ENCODE measurements at places on chromosomes 1 and 21.

GRCh38 chr1:154553056-154554030 lies 5.1 kb downstream of the UBE2Q1 start:
- DNase-seq, result no peak

GRCh38 chr1:116679091-116679827 lies 11.7 kb upstream of the IGSF3 start:
- no peak for DNase-seq

DNA sequence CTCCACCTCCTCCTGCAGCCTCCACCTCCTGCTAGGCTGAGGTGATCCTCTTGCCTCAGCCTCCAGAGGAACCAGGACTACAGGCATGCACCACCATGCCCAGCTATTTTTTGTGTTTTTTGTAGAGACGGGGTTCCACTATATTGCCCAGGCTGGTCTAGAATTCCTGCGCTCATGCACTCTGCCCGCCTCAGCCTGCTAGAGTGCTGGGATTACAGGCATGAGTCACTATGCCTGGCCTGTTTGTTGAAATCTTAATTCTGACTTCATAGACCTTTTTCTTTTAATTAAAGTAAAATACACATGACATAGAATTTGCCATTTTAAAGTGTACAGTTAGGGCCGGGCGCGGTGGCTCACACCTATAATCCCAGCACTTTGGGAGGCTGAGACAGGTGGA lies 42.7 kb downstream of the FAAP20 start:
- DNase-seq, result no peak

GRCh38 chr1:205650241-205650640 lies 18.4 kb upstream of the ELK4 start:
- DNase-seq, result no peak

DNA sequence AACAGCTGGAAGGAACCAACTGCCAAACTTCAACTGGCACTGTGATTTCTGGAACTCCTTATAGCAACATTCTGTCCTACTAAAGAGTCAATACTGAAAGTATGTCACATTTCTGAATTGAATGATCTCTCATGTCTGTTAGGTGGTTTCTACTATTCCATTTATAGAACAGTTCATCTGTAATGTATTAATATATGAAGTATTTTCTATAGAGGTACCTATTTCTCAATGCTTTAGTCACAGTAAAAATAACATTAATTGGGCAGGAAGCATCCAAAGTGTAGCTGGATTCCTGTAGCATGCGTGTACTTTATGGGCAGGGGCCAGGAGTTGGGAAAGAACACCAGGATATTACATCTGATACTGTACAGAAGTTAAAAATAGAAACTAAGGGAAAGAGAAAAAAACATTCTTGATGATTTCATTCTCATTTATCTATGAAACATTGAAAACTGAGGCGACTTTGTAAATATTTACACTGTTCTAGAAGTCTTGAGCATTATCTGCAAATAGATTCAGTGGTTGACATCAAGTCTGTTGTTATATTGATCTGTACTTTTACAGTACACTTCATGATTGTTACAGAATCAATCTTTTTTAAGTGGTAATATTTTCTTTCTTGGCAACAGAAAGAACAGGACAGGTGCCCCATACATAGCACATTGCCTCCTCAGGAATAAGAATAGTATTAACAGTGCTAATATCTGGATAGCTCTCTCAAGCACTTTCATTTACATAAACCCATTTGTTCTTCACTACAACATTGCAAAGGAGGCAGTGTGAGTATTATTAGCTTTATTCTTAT lies 6.2 kb upstream of the ZNF281 start:
- DNase-seq, result peak; percentile 96

GRCh38 chr1:198019126-198019525 lies 102.0 kb downstream of the LHX9 start:
- no peak for DNase-seq

DNA sequence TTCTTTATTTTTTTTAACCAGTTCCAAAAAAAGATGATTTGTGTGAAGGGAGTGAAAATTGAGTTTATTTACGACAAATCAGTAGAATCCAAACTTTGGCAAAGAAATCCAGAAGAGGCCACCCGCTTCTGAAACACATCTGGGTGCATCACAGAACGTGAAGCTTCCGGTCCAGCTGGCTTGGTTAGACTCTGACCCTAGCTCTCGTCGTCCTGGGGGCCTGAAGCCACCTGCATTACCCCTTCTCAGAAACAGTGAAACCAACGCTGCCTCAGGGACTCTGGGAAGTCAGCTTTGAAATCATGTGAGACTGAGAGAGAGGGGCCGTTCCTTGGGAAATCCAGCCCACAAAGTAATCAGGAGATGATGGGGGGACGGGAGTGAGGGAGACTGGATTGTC lies 21.8 kb downstream of the AJAP1 start:
- no peak for DNase-seq

DNA sequence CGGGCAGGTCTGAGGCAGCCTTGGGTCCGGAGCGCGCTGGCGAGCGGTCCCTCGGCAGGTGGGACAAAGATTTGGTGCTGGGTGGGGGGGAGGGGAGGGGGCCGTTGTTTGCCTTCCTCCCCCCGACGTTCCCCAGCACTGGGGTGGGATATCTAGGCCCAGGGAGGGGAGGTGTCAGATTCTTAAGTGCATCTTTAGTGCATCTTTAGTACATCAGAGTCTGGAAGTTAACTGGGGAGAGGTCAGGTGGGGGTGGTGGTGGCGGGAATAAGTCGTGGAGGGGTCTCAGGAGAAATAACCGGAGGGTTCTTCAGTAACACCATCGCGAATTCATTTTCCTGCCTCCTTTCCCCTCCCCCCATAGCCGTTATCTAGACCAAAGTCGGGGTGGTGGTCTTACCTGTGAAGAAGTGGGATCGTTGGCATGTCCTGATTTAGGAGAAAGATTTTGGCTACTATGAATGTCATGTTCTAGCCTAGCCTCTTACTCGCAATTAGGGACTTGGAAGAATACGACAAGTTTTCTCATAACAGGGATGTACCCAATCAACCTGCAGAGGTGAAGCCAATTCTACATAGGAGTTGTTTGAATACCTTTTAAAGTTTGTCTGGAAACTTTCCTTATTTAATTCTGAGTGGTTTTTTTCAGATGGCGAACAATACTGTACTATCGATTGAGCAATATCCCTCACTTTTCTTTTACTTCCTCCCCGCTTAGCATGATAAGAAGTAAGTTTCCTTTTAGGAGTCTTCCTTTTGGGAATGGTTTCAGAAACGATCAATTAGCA lies 886 bp downstream of the ZMYM4 start:
- peak; percentile 15 for DNase-seq

- DNase-seq, result no peak
Measured at GRCh38 chr1:90761781-90762589, 44.9 kb upstream of the BARHL2 start.

DNA sequence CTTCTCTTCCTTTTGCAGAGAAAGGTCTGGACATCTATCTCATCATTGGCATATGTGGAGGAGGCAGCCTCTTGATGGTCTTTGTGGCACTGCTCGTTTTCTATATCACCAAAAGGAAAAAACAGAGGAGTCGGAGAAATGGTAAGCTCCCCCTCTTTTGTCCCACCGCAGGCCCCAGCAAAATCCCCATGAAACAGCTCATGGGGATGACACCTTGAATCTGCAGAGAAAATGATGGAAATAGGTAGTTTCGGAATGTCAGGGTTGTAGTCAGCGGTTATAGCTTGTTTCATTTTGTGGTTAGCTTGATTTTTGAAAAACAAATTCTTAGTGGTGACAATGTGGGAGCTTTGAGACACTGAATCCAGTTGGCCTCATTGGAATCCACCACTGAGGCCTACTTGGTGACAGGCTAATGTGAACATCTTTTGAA lies 10.3 kb downstream of the CD2 start:
- no peak for DNase-seq

DNA sequence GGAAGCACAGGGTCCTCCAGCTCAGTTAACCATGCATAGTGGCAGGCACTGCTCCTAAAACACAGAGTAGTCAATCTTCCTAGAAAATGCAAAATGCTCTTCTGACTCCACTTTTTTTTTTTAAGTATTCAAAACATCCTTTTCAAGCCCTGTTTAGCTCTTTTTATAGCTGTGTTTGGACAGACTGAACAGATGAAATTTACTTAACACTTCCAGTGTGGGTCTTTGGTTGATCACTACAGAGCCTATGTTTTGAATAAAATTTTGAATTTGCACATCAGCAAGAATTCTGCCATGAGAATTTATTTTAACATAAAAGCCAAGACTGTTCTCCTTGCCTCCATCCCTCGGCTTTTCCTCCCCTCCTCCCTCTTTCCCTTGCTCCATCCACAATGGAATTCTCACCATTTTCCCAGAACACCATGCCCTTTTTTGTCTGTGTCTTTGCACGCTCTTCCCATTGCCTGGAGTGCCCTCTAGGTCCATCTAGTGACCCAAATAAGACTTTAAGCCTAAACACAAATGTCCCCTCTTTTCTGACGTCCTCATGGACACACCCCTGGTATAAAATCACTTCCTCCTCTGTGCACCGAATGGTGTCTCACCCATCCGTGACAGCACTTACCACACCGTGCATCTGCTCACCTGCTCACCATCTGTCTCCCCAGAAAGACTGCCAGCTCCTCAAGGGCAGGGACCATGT lies 24.0 kb upstream of the CPT2 start:
- peak; percentile 72 for DNase-seq

- peak; percentile 53 for DNase-seq
Measured at GRCh38 chr1:169601096-169601881, 15.0 kb upstream of the F5 start.

DNA sequence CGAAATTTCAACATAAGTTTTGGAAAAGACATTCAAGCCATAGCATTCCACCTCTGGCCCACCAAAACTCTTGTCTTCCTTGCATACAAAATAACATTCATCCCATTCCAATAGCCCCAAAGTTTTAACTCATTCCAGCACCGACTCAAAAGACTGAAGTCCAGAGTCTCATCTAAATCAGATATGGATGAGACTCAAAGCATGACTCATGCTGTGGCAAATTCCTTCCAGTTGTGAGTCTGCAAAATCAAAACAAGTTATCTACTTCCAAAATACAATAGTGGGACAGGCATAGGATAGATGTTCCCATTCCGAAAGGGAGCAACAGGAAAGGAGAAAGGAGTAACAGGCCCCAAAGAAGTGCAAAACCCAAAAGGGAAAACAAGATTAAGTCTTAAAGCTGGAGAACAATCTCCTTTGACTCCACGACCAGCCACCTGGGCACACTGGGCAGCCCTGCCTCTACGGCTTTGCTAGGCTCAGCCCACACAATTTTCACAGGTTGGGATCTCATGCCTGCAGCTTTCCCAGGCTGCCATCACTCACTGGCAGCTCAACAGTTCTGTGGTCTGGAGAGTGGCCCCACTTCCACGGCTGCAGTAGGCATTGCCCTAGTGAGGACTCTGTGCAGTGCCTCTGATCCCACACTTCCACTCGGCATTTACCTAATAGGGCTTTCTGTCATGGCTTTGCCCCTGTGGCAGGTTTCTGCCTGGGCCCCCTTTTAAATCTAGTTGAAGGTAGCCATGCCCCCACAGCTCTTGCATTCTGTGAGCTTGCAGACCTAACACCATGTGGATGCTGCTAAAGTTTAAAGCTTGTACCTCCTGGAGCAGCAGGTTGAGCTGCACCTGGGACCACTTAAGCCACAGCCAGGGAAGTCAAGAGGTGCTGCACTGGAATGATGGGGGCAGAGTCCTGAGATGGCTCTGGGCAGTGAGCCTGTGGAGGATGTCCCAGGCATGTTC lies 51.0 kb downstream of the RUNX3 start:
- peak; percentile 18 for DNase-seq

GRCh38 chr1:12439073-12439472 lies 178.9 kb downstream of the DHRS3 start:
- DNase-seq, result no peak

GRCh38 chr21:22297575-22297974 lies 1299.4 kb downstream of the NCAM2 start:
- DNase-seq, result no peak

GRCh38 chr1:113320272-113320671 lies 70.0 kb upstream of the MAGI3 start:
- DNase-seq, result no peak

- peak; percentile 46 for DNase-seq
Measured at GRCh38 chr1:216670118-216670883, 52.9 kb downstream of the ESRRG start.

DNA sequence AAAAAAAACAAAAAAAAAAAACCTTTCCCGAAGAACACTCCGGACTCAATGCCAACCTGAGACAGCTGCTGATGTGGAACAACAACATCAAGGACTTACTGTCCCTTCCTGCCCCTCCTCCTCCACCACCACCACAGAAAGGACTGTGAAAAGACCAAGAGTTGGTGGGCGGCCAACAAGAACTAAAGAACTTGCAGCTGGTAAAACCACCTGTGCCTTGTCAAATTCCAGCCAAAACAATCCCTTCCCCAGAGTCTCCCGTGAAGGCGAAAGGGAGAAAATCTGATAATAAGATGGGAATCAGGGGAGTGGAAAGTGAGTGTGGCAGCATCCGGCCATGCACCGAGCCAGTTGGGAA lies 88.9 kb downstream of the PROX1 start:
- no peak for DNase-seq

- DNase-seq, result no peak
Measured at GRCh38 chr1:32893198-32894018, 7.1 kb downstream of the HPCA start.

DNA sequence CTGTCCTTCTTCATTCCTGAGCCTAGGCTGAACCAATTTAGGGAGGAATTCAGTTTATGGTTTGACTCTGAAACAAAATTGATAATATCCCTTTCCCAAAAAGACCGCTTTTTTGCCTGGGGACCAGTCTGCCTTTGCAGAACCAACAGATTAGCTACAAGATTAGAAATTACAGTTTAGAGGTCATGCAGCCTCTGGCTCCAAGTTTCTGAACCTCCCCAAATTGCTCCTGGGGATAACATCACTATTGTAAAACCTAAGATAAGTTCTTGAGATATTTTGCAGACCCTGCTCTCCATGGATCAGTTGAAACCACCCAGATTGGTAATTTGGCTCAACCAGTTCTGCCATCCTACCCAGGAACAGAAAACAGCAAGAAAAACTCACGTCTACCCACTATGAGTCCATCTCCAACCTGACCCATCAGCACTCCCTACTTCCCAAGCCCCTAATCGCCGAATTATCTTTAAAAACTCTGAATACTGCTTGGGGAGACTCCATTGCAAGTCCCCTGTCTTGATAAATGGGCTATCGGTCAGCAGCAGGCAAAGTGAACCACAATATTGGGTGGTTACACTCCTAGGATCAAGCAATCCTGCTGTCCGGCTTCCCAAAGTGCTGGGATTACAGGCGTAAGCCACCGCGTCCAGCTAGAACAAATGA lies 605 bp upstream of the RABGGTB start:
- DNase-seq, result no peak

- peak; percentile 82 for DNase-seq
Measured at GRCh38 chr1:65254320-65255034, 54.9 kb upstream of the DNAJC6 start.

Data from RKO (cell line).